Right renal cortex interstitium (tissue), 3 donors: ENCODE measurements at places on chromosomes 16 and 17. TPM values are rescaled to one million over a fixed set of nuclear protein-coding genes. Genes with fewer than 3 reads are reported as not detected.

The GPR142 gene
- not detected for polyA plus RNA-seq

- no peak for DNase-seq
Observed at GRCh38 chr17:74568106-74568873, 981 bp upstream of the CD300H start.

GRCh38 chr17:10200016-10200415, 1.6 kb upstream of the GAS7 start:
- DNase-seq, result no peak

DNA sequence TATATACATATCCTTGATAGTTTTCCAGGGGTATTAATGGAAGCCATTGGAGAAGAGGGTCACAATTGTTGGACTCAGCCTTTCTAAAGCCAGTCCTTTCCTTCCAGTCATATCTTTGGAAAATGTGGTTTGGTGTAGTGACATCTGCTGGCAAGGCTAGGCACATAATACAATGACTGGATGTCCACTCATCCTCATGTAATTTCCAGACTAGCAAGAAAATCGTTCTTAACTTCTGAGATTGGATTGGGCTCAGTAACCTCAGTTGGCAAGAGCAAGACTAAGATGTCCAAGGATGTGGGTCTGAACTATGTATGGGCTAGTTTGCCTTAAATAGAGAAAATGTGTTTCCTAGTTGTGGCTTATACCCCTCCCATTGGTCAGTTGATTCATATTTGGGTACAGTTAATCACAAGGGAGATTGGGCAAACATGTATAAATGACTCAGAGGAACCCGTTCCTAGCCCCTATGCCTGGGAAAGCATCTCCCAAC, 8.7 kb upstream of the KAT7 start:
- no peak for DNase-seq

DNA sequence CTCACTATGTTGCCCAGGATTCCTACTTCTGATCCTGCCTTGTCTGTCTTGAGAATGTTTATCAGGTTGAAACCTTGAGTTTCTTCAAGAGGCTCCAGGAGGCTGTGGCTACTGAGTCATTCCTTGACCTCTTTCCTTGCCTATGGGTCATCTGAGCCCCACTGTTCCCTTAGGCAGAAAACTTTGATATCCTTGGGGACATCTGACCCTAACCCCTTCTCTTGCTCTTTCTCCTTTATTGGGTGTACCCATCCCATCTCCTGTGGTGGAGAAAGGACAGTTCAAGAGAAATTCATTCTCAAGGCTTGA, 12.5 kb downstream of the ARL4D start:
- no peak for DNase-seq

- no peak for DNase-seq
Observed at GRCh38 chr16:49409121-49409520, 35.5 kb downstream of the C16orf78 start.

DNA sequence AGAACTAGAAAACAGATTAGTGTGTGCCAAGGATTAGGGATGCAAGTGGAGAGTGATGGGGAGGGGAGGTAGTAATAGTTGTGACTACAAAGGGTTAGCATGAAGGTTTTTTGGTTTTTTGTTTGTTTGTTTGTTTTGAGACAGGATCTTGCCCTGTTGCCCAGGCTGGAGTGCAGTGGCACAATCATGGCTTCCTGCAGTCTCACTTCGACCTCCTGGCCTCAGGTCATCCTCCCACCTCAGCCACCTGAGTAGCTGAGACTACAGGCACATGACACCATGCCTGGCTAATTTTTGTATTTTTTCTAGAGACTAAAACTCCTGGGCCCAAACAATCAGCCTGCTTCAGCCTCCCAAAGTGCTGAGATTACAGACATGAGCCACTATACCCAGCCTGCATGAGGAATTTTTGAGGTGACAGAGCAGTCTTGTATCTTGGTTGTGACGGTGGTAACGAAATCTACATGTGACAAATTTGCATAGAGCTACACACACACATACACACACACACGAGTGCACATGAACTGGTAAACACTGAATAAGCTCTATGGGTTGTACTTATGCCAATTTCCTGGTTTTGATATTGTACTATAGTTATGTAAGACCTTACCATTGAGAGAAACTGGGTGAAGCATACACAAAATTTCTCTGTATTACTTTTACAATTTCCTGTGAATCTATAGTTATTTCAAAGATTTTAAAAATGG, 59.6 kb upstream of the TOM1L1 start:
- DNase-seq, result no peak

DNA sequence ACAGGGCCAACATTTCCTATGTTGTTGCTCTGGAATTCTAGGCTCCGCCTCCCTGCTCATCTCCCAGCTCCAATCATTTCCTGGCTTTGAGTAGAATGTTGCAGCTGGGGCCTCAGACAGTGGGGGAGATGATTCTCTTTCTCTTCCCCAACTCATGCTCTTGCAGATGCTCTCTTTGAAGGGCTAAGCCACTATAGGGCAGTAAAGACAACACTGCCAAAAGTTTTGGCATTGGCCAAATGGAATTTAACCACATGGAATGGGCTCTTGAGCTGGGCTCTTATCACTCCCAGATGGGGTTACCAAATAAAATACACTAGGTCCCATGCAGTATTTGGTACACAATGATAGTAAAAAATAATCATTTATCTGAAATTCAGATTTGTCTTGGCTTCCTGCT, 19.6 kb upstream of the EFCAB13 start:
- no peak for DNase-seq

DNA sequence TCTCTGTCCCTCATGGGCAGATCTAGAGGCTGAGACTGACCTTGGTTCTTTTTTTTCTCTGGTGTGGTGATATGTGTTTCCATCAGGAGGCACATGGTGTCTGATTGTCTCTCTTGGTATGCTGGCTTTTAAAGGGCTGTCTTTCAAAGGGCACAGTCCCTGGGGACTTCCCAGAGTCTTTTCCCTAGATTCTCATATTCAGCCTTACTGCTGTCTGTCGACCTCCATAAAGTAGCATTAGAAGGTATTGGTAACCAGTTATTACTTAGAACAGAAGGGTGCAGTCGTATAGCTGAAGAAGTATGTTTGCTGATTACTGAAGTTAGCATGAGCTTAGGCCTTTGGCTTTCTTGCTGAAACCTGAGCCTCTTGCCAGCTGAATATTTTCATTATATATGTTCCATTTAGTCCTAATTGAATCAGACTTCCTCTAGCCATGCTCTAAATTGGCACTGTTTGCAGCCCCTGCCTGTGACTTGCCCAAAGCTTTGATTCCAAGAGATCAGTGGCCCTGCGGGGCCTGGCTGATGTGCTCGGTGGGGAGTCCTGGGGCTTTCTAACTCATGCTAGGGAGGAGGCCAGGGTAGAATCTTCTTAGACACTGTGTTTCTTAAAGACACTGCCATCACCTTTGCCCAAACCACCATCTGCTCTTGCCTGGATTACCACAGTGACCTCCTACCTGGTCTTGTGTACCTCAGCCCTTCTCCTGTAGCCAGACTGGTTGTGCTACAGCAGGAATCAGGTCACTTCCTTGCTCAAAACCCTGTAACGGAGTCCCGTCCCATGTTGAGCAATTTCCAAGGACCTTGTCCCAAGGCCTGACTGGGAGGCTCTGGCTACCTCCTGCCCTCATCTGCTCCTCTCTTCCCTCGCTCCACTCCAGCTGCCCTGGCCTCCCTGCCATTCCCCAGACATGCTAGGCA, 71.5 kb downstream of the WWP2 start:
- no peak for DNase-seq

DNA sequence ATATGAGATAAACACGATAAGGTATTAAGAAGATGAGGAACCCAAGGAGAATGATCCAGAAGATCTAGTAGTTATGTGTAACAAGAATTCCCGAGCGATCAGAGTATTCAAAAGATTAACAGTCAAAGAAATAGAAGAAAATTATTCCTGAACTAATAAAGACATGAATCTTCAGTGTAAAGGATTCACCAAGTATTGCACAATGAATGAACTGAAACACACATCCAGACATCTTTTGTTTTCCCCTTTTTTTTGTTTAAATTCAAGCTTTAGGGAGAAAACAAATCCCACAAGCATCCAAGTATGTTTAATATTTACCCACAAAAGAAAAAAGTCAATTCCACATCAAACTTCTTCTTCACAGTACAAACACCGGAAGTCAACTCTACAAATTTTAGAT, 23.7 kb upstream of the MYOCD start:
- no peak for DNase-seq

DNA sequence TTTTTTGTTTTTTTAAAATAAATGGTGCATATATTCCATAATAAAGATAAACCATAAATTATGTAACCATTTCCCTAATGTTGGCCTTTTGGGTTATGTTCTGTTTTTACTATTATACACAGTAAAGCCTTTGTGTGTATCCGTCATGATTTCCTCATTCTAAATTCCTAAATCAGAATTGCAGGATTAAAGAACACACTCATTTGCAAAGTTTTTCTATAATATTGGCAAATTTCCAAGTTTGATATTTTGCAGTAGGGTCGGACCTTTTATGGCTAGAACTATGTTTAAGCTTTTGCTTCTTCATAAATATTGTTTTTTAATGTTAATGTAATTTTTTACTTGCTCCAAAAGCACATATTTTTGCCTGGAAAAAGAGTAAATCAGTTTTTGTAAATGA, 16.6 kb downstream of the GOSR1 start:
- no peak for DNase-seq

The METRNL gene
- polyA plus RNA-seq, result 38.3 TPM

- no peak for DNase-seq
Observed at GRCh38 chr16:78659668-78660217, 560.3 kb downstream of the WWOX start.

The COX6A2 gene
- polyA plus RNA-seq, result 0.55 TPM

GRCh38 chr16:24367186-24367710, 111.1 kb downstream of the CACNG3 start:
- no peak for DNase-seq

- no peak for DNase-seq
Observed at GRCh38 chr17:18035704-18036103, 3.3 kb downstream of the ATPAF2 start.

DNA sequence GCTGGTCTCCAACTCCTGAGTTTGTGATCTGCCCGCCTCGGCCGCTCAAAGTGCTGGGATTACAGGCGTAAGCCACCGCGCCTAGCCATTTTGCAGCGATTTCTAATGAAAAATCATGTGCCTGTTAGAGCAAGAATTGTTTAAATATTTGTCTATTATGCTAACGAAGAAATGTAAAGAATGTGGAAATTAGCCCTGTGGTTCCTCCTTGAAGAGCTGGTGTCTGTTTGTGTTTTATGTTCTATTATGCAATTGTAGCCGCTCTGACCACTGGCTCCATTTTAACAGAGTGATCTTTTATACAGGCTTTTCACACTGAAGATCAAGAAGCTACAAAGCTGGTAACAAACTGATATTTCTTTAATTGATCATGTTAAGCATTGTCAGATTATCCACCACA, 217.3 kb downstream of the USP22 start:
- no peak for DNase-seq

DNA sequence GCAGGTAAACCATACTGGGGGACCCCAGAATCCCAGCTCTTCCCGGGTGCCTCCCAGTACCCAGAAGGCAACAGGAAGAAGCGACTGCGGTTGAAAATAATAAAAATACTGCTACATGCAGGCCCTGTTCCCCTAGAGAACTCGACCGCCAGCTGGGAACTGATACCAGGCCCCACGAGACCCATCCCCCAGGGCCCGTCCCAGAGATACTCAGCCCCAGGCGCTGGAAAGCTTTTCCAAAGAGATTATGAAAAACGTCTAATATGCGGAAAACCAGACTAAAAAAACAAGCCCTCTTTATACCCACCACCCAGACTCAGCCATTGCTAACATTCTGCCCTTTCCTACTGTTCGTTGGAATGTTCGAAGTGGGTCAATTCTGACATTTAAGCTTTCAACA, 12.9 kb upstream of the MEAK7 start:
- DNase-seq, result no peak

The GALK1 gene
- polyA plus RNA-seq, result 24.0 TPM

The KCNJ16 gene
- 153 TPM for polyA plus RNA-seq

GRCh38 chr17:65388911-65389310, 172.5 kb downstream of the AXIN2 start:
- no peak for DNase-seq

GRCh38 chr17:42362245-42362961, 25.8 kb downstream of the STAT3 start:
- no peak for DNase-seq

DNA sequence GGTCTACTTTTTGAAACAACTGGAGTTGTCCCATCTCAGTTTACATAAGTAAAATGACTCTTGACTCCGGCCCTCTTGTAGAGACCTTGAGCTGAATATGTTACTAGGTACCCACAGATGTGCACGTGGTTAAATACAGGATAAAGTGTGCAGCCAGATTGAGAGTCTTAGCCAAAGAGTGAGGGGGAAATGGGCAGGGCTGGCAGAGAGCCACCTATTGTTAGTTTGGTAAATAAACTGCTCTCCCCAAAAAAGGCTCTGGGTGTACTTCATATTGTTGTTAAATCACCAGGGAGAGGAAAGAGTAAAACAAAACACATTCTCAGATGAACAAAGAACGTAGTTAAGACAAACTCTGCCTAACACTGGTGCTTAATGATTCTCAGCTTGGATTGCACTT, 20.3 kb downstream of the G6PC1 start:
- DNase-seq, result no peak

GRCh38 chr16:31050280-31051030, 17.1 kb downstream of the STX4 start:
- no peak for DNase-seq

The CPHXL2 gene
- not detected for polyA plus RNA-seq

GRCh38 chr16:15798671-15799070, 58.2 kb downstream of the MYH11 start:
- no peak for DNase-seq

The CHRNB1 gene
- 10.1 TPM for polyA plus RNA-seq

- no peak for DNase-seq
Observed at GRCh38 chr16:27706866-27707685, 157.1 kb downstream of the KATNIP start.

The LPCAT2 gene
- polyA plus RNA-seq, result 8.6 TPM

The HSD17B2 gene
- 13.7 TPM for polyA plus RNA-seq

- DNase-seq, result no peak
Observed at GRCh38 chr17:68289473-68289872, 1.5 kb downstream of the SLC16A6 start.
